Right hindlimb (tissue), 1 donor: ENCODE measurements at places on chromosomes 5 and 9.

DNA sequence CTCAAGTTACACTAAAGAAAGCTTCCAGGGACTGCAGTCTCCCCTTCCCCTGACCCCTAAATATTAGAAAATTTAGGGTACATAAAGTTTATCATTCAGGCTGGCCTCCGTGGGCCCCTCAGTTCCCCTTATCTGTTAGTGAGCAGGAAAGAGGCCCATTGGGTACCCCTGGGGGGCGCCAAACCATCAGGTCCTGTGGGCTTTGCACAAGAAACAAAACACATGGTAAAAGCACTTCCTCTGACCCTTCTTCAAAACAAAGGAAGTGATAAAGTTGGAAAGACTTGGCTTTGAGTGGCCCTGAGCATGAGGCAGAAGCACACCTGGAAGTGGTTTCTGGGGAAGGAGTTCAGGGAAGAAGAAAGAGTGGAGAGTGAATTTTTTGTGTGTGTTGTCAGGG, 213.0 kb downstream of the SMARCA2 start:
- peak; percentile 45 for DNase-seq

DNA sequence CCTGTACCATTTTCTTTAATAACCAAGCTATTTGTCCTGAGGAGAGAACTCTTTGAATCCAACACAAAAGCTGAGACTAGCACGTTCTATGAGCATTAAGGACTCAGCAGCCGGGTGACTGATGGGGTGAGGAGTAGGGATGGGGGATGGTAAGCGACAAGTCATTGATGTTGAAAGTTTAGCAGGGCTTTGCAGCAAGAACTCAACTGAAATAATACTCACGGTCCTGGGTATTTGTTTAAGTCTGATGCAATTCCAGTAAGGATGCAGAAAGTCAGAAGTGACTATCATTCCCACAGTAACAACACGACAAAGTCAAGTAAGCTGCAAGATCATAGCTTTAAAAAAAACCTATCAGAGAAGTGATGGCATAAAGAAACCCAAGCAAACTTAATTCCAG, 131.1 kb downstream of the ACTL7B start:
- DNase-seq, result no peak

- no peak for DNase-seq
These were observed 22.5 kb downstream of the ANKHD1 start for GRCh38 chr5:140424135-140424534.

- no peak for DNase-seq
These were observed 13.9 kb downstream of the REXO4 start for GRCh38 chr9:133403766-133404453.

GRCh38 chr5:122273696-122274095, 38.3 kb upstream of the SNCAIP start:
- no peak for DNase-seq

- no peak for DNase-seq
These were observed 11.9 kb downstream of the ROPN1L start for GRCh38 chr5:10453545-10453944.

GRCh38 chr5:35248843-35249780, 18.8 kb upstream of the PRLR start:
- no peak for DNase-seq

GRCh38 chr5:73808911-73809310, 182.9 kb downstream of the ARHGEF28 start:
- DNase-seq, result no peak

- DNase-seq, result no peak
These were observed 38.0 kb downstream of the RIGI start for GRCh38 chr9:32487981-32488380.

- no peak for DNase-seq
These were observed 10.1 kb downstream of the SELENOP start for GRCh38 chr5:42801516-42802166.

DNA sequence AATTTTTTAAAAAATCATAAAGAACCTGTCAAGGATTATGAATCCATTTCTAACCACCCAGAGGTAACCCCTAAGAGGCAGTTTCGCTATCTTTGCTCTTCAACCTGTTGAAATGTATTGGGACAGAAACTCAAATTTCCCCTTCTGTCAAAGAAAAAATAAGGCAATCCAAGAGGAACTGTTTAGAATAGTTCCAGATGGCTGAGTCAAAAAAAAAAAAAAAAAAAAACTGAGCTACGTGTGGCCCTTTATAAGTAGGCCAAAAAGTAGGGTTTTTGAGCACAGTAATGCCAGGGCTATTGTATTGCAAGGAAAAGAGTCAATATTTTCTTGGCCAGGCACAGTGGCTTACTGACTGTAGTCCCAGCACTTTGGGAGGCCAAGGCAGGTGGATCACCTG, 94.9 kb downstream of the RAD23B start:
- DNase-seq, result no peak

- no peak for DNase-seq
These were observed 128.3 kb downstream of the HSD17B3 start for GRCh38 chr9:96173640-96174039.

DNA sequence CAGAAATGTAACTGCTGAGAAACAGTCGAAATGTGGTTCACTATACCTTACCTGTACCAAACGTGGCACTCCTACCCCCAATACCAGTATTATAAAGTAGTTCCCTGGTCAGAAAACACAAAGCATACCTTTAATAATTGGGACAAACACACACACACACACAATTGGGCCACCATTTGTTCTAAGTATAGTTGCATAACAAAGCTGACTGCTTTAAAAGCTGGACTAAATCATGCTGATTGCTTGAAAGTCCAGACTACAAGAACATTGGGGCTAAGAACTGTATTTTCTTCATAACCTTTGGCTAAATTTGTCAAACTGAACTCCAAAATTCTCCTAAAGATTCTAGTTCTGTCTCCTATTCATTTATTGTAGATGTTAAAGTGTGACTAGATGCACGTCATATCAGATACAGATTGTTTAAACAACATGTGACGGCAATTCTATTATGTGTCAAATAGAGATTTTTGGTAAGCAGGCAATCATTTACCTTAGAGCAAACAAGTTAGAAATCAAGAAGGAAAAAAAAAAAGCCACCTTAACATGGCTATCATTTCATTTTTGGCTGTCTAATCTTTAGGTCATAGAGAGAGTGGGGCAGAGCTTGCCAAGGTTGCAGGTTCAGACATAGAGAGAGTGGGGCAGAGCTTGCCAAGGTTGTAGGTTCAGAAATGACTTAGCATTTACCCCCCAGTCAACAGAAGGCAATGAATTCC, 265.1 kb downstream of the ARL15 start:
- no peak for DNase-seq

DNA sequence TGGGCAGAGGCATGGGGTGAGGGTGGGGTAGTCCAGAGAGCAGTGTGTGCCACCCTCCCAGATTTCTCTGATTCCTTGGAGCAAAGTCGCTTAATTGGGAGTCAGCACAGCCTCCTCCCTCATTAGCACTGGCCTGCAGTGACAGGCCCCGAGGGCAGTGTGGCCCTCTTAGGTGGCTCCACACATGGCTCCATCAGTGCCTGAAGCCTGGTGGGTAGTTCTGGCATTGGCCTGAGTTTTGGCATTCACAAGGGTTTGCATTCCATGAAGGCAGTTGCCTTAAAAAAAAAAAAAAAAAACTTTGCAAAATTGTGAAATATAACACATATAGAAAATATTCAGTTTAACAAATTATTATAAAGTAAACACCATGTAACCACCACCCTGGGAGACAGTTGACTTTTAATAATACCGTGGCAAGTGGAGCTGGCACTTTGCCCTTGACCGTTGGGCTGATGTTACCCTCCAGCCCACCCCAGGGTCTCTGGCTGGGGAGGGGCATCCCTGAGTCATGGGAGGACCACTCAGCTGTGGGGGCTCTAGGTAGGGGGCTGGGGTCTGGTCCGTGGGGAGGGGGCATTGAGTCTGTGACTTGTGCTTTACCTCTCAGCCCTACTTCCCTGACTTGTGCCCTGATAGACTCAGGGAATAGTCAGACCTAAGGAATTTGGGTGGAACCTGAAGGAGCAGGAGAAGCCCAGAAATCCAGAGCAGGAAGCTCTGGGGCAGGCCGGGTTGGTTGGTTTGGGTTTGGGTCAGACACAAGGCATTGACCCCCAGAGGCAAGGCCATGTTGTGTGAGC, 51.3 kb upstream of the PITX1 start:
- no peak for DNase-seq

GRCh38 chr9:33867747-33868439, 50.9 kb downstream of the UBE2R2 start:
- peak; percentile 63 for DNase-seq

- DNase-seq, result no peak
These were observed 443.0 kb upstream of the KLF4 start for GRCh38 chr9:107932601-107933000.

GRCh38 chr5:60026161-60026560, 132.6 kb upstream of the PDE4D start:
- DNase-seq, result no peak

DNA sequence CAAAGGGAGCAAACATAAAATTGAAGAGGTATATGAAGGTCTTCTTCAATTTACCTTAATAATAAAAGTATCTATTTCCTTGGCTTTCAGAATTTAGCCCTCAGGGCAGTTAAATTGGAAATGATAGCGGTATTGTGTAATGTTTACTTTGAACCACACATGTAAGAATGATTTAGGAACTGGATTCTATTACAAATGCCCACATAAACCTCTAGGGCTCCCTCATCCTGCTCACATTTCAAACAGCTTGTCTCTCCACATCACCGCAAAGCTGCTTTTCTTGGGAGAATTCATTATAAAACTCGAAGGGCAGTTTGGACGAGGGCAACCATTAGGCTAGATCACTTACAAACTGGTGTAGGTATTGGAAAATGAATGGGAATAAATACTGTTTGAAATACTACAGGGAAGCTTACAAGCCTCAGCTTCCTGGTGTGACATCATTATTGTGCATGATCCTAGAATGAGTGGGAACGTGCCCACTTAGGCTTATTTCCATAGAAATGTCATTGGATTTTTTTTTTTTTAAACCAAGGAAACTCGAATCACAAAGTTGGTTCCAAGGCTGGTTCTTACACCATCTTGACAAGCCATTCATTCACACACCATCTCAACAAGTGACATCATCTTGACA, 47.3 kb downstream of the MTRR start:
- DNase-seq, result no peak

DNA sequence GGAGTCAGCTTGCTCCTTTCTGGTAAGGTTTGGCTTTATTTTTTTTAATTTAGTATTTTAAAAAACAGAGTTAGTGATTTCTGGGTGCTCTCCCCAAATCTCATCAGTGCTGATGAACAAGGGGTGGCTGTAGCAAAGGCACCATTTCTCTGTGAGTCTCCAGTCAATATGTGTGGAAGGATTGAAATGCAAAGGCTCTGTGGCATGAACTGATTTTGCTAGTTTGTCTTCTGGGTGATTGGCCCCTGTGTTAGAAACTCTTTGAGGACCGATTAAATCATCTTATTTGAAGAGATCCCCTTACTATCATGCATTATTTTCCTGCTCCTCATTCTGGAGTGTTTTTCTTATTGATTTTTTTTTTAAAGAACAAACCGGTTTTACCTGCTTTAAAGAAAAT, 596 bp downstream of the TEK start:
- no peak for DNase-seq

- no peak for DNase-seq
These were observed 95.5 kb downstream of the TMEM161B start for GRCh38 chr5:88172847-88173758.
